ENCODE measurements at places on chromosomes 5 and 9.

DNA sequence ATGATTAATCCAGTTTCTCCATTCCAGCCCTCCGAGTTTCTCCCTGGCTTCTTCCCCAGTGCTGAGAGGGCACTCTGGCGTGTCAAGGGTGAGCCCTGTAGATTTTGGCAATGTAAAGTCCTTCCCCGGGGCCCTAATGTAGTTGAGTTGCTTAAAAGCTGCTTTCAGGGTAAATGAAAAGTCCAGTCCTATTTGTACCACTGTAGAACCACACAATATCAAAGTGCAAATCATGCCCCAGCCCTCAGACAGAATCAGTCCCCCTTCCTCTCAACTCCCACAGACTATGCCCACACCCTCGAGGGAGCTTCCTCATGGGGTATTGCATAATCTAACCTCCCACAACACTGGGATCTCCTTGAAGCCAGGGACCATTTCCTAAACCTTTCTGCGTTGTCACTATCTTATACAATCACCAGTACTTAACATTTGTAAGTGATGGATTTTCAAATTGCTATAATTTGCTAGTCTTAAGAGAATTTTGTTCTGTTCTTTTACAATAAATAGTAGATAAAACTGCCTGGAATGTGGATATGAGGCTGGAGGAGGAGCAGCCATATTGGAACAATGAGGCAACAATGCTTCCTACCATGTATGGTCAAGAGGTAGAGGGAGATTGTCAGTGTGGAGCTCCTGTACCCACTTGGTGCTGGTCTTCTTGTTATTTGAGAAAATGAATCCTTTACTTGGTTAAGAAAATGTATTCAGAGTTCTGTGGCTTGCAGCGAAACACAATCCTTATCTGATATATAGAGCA is 34.4 kb downstream of the ZNF366 start:
- no peak for DNase-seq

- peak; percentile 36 for DNase-seq
These were observed 754 bp downstream of the ZFR start for GRCh38 chr5:32443541-32444430.

DNA sequence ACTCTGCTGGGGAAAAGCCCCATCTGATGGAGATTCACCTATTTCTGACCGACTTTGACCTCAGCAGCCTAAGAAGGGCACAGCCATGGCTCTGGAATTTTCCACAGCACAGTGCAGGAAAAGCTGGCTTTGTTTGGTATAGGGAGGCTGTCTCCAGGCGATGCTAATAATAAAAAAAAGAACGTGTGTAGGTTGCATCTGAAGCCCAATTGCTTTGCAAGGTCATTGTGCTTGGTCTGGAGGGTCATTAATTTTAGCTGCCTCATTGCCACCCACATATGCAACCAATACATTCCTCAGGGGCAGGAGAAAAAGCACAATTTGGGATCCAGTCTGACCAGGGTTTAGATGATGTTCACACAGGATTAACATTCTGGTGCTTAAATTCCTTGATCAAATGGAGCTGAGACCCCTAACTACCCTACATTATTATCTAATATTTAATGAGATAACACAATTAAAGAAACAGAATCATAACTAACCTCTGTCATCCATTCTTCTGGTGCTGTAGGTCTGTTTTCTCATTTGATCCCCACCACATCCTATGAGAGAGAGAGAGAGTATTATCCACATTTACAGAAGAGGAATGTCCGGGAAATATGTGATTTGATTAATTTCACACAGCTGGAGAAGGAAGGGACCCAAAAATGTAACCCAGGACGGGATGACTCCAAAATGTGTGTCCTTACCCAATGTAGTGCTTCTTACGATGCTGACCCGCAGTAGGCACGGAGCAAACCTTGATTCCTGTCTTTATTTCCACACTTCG is 175.9 kb downstream of the RFK start:
- DNase-seq: no peak

DNA sequence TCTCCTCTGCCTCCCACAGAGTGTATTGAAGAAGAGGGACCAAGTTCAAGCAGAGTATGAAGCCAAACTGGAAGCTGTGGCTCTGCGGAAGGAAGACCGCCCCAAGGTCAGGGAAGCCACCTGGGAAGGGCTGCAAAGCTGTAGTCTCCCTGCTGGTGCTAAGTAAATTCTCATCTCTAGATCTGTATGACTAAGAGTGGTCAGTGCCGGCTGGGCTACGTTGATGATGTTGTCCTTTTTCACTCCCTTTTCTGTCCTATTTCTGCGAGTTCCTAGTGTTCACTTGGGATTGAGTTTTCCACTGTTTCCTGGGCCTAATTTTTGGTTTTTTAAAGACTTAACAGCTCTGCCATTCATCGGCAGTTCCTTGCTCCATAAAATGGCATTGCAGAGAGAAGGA is 39.8 kb downstream of the SLC46A2 start:
- no peak for DNase-seq

- no peak for DNase-seq
These were observed 31.4 kb downstream of the ACTBL2 start for GRCh38 chr5:57450991-57451876.

DNA sequence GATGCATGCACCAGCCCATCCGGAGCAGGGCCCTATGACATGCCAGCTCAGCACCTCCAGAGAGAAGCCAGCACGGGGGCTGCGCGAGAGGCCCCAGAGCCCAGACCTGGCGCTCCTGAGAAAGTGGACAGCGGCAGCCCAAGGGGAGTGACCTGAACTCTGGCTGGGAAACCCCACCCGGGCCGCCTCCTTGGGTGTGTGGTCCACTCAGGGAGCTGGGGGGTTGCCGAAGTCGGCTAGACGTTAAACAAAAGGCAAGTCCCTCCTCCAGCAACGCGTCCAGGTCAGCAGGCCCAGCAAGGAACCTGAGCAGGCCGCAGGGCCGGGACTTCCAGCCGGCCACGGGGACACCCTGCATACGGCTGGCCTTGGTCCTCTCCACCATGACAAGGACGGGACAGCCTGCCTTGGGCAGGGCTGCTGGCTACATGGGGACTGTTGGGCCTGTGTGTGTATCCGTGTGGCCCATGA is 35.7 kb downstream of the NACC2 start:
- DNase-seq: no peak

GRCh38 chr5:81408496-81408895 is 14.6 kb upstream of the ACOT12 start:
- DNase-seq: no peak

DNA sequence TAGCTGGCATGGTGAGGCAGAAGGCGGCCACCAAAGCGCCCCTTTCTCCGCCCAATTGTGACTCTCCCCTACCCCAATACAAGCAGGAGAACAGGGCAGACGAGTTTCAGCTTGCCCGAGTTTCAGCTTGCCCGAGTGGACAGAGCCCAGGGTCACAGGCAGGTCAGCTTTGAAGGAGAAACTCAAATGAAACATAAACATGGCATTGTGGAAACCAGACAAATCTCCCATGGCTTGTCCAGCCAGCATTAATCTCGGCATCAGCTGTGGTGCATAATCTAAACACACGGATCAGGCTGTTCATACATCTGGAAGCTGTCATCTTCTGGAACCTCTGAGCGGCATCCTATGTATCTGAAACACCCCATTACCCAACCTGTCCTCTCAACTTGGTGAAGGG is 16.9 kb downstream of the PTCH1 start:
- DNase-seq: no peak

- no peak for DNase-seq
These were observed 143.8 kb upstream of the MAP3K1 start for GRCh38 chr5:56671571-56671970.

GRCh38 chr9:18061856-18062255 is 412.1 kb upstream of the ADAMTSL1 start:
- DNase-seq: no peak

GRCh38 chr5:104345222-104346016 is 782.8 kb upstream of the NUDT12 start:
- no peak for DNase-seq

GRCh38 chr5:78001197-78001596 is 225.1 kb upstream of the TBCA start:
- no peak for DNase-seq

GRCh38 chr5:6338871-6339270 is 39.5 kb downstream of the MED10 start:
- DNase-seq: no peak

DNA sequence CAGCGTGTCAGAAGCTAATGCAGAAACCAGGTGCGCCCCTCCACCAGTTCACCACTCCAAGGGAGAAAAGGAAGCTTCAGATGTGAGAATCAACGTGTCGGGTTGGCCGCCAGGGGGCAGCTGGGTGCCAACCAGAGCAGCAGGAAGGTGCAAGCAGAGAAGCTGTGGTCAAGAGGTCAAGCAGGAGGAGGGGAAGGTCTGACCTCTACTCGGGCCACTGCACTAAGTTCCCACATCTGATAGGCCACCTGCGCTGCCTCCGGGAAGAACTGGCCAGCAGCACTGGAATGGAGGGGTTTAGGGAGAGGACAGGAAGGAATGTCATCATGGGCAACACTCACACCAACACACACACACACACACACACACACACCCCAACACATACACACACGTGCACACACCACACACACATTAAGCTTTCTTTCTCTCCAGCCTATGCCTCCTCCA is 31.4 kb downstream of the ANXA6 start:
- DNase-seq: no peak

- DNase-seq: no peak
These were observed 25.4 kb downstream of the MAPKAP1 start for GRCh38 chr9:125681657-125682056.

DNA sequence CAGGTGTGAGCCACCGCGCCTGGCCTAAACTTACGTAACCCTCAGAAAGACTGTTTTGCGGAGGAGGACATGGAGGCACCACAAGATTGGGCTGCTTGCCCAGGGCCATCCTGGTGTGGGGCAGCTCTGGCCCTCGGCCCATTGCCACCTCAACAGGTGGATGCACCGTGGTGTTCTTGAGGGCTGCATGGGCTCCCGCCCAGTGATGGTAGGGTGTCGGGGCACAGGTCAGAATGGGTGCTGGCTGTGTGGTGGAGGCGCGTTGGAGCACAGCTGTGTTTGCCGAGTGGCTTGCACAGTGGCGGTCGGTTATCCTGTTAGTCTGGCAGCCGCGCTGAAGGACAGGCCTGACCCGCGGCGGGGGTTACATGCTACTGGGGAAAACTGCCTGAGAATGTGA is 196.9 kb downstream of the CACNA1B start:
- DNase-seq: no peak

DNA sequence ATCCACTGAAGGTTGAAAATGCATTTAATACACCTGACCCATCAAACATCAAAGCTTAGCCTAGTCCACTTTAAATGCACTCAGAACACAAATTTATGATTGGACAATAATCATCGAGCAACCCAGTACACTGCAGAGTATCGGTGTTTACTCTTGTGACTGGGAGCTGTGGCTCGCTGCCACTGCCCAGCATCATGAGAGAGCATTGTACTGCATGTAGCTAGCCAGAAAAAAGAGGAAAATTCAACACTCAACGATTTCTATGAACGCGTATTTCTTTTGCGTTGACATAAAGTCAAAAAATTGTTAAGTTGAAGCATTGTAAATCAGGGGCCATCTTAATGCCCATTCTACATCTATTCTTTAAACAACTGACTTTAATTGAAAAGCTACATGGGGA is 95.1 kb upstream of the CD180 start:
- no peak for DNase-seq

- no peak for DNase-seq
These were observed 44.1 kb downstream of the C5orf15 start for GRCh38 chr5:133924221-133924920.

DNA sequence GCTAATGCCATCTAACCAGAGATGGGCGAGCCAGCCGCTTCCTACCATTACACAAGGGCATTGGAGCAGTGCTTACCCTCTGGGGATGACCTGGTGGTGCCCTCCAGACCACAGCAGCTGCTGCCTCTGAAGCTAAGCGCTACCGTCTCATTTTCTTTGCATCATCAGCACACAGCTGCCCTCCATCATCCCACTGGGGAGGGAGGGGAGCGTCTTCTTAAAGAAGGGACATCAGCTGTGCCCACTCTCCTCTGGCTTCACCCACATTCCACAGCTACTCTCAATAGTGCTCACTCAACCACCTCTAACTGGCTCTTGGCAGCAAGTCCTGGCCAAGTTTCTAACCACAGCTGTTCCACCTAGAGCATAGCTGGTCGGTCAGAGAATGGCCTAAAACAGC is 503.4 kb downstream of the NFIB start:
- DNase-seq: no peak

DNA sequence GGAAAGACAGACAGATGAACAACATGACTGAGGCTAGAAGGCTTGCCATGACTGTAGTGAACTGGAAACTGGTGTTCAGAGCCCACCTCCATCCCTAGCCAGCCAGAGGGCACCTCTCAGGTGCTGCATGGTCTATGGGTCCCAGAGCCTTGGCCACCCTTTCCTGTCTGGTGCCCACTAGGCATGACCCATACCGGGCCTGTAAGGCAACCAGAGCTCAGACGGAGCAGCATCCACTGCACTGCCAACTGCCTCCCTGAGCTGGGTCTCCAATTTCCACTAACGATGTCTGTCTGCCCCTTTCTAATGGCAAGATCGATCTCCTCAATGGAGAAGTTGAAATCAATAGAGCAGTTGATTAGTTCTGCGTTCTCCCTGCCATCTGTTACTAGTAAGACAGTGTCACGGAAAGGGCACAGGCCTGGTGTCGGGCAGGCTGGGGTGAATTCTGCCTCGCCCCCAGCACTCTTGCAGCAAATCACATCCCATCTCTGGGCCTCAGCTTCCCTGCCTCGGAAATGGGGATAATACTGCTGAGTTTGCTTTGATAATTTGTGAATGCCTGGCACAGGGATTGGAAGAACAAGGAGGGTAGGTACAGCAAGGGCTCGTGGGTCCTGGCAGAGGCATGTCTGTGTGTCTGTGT is 172.3 kb upstream of the MVB12B start:
- no peak for DNase-seq

DNA sequence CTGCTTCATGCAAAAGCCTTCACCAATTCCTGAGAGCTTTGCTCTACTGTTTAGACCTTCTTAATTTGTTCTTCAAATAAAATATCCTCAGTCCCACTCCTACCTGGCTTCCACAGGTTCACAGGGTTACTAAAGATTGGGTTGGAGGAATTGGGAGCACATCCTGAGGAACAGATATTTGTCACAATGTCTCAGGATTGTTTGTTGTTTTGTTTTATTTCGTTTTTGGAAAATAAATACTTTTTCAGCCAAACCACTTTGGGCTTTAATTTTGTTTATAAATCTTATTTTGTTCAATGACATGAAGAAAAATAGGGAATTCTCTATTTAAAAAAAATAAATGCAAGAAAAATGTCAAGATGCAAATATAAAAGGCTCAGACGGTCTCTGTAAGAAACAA is 249.0 kb downstream of the MEF2C start:
- no peak for DNase-seq

DNA sequence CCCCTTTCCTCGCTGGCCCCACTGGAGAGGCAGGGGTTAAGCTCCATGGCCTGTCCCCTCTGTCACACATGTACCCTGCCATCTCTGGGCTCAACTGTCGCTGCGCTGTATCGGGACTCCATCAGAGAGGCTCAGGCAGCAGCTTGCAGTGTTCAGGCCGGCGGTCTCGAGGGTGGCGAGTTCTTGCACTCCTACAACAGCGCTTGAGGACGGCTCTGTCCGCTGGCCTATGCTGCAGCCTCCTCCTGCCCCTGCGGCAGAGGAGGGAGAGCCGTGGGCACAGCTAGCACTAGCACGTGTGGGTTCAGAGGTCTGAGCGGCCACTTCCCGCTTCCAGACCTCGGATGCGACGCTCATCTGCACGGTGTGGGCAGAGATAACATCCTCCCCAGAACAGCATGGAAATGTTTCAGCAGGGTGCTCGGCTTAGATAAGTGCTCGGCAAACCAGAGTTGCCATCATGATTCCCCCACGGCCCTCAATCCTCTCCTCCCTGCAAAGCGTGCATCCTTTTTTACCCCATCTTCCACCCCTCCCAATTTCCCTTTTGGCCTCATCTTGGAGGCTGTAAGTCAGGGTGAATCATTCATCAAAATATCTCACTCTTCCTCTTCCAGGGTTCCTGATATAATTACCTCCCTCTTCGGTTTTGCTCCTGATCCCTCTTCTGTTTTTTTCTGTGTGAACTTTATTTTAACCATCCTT is 41.9 kb upstream of the FUBP3 start:
- DNase-seq: no peak

All from NCI-H2107 (cell line).